Omental fat pad (tissue), 4 donors: ENCODE measurements at places on chromosomes 1 and 21.

GRCh38 chr1:34178072-34178471, 1.4 kb downstream of the C1orf94 start:
- DNase-seq: no peak

DNA sequence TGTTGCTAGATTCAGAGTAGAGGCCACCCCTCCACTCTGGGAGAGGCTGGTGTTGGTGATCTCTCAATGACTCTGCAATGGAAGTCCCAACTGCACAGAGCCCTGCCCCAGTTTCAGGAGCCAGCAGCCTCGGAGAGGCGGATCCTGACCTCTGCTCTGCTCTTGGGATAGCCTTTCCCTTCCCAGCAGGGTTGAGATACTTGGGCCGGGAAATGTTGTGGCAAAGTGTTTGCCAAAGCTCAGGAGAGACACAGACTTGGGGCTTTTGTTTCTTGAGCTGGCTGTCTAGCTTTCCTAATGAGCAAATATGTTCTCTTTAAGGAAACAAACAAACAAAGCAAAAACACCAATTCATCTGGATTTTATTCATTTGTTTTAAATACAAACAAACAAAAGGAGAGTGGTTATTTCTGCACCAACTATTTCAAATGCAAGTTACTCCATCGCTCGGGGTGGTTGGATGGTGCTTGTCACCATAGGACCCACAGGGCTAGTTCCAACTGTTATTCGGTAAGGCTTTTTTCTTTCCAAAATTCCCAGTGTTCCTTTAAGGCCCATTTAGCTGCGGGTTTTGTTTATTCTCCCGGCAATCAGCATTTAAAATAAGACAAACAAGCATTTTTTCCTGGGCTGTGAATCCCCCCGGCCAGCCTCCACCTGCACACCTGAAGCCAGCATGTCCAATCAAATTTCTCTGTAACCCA, 193.9 kb upstream of the LMO4 start:
- no peak for DNase-seq

GRCh38 chr1:40687059-40687458, 4.4 kb upstream of the NFYC start:
- no peak for DNase-seq

GRCh38 chr21:20572582-20572981, 425.6 kb upstream of the NCAM2 start:
- DNase-seq: no peak

GRCh38 chr1:200306944-200307754, 102.7 kb downstream of the ZNF281 start:
- DNase-seq: no peak

DNA sequence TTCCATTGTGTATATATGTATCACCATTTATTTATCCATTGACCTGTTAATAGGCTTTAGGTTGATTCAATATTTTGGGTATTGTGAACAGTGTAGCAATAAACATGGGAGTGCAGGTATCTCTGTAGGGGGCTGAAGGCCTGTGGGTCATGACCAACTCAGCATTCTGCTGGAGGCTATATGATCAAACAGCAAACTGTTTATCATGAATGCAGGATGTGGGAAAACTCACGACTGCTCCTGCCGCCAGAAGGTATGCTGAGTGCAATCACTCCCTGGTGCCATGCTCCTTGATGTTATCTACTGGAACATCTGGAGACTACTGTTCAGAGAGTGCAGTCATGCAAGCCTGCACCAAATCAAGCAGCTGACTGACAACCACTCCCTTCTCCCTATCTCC, 275.2 kb downstream of the COL11A1 start:
- DNase-seq: no peak

DNA sequence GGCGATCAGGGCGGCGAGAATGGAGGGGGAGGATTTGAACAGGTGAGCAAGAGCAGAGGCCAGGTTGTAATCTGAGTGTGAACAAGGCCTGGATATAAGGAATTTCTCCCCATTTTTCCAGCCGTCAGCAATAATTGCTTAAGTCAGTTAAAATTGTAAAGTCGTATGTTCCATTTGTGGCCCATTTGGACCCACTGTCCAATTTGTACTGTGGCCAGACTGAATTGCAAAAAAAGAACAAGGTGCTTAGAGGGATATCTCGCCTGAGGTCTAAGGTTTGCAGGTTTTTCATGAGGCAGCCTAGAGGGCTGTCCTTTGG, 1.0 kb downstream of the ERVH48-1 start:
- no peak for DNase-seq

DNA sequence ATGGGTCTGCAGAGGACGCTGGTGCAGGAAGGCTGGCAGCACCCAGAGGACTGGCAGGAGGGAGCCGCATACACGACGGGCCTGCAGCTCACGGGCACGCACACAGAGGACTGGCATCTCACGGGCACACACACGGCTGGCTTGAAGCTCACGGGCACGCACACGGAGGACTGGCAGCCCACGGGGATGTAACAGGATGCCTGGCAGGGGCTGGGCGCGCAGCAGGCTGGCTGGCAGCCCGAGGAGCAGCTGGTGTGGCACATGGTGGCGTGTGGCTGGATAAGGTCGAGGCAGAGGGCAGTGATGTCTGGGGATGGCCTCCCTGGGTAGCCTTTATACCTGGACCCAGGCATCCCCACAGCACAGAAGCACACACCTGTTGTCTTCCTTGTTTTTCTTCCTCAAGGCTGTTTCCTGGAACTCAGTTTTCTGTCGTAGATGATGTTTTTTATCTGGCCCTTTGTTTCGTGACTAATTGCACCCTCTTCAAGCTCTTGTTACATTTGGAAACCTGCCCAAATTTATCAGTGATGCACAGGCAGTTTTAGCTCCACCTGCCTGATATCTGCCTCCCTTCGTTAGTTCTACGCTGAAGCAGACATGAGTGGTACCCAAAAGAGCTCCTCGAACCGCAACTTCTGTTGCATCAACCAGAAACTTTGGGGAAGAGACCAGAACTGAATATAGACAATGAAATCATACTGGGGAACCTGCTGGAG, at the start of gene KRTAP12-1:
TSS of gene KRTAP12-1 (minus strand) at position 303 of the 719 bp plus-strand sequence. CDS start at position 263, 40 bp downstream.
- DNase-seq: no peak

DNA sequence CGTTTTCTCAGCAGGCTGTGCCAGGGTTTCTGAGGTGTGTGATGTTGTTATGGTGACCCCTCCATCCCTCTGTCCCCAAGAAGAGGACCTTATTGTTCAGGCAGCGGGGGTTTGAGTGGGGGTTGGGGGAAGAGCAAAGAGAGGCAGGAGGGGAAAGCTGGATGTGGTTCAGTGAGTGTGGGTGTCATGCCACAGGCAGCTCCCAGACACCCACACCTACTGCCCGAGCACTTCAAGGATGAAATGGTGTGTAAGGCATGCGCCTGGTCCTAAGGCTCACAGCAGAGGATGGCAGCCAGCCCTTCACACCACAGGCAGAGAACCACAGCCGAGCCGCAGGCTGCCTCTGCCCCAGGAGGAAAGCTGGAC, 49.9 kb upstream of the STUM start:
- DNase-seq: no peak

DNA sequence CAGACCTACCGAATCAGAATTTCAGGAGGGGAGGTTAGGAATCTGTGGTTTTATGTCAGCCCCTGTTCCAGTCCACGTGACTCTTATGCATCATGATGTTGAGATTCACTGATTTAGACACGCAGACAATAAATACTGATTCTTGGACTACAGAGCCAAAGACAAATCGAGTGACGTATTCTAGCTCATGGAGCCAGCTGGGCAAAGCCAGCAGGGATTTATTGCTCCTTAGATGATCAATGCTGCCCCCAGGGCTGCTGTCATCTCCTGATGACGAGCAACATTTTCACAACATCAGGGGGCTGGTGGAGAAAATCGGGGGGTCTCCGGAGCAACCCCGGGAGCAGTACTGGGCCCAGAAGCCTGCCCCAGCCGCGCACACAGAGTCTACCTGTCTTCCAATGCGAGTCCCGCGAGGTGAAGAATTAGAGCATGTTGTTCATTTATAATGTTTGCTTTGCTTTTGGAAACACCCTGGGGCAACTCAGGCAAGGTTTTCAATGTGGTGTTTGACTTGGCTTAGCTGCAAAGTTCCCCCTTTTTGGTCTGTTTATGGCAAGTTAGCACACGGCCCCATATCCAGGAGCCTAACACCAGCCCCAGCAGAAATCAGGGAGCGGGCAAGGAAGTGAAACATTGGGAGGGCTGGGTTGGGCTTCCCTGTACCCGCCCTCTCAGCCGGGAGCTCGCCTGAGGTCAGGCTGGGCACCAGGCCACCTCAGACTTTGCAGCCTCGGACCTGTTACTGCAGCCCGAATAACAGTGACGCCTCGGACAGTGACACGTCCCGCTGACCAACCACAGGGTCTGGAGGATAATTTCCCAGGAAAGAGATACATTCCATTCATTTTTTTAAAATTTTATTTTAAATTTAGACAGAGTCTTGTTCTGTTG, 19.9 kb upstream of the CLDN14 start:
- no peak for DNase-seq

DNA sequence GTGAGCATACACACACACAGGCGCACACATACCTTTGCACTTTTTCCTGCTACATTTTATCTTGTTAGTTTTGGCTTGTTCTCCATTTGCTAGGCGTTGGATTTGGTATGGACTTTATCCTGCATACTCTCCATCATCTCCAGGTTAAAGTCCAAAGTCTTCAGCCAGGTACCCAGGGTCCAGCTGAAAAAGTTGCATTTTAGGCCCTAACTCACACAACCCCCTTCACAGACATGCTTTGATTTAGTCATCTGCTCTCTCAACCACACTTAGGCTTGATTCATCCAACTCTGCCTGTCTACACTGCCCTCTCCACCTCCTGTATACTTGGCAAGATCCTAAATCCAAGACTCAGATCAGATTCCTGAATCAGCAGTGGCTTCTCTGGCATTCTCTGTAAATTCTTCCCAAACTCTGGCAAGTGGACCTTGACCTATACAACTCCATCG, 10.7 kb upstream of the LAMB3 start:
- DNase-seq: no peak

GRCh38 chr1:101507547-101507971, 270.7 kb downstream of the S1PR1 start:
- DNase-seq: no peak

- DNase-seq: no peak
These were observed 315.8 kb upstream of the KAZN start for GRCh38 chr1:14282707-14283106.

GRCh38 chr1:99218572-99218971, 45.7 kb upstream of the PLPPR4 start:
- no peak for DNase-seq

GRCh38 chr1:110594456-110595352, 11.5 kb downstream of the KCNA2 start:
- DNase-seq: no peak

DNA sequence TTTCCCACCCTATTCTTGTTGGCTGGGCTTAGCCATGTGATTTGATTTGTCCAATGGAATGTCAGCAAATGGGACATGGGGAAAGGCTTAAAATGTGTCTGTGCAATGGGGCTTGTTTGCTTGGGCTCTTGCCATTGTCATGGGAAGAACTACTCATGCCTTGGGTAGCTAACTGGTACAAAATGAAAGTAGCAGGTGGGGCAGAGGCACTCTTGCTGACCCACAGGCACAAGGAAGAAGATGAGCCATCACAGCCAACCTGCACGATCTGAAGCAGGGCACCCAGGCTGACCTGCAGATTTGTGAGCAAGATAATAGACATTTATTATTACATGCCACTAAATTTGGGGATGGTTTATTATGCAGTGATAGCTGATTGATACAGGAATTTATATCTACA, 305.9 kb upstream of the CAMK1G start:
- DNase-seq: no peak

DNA sequence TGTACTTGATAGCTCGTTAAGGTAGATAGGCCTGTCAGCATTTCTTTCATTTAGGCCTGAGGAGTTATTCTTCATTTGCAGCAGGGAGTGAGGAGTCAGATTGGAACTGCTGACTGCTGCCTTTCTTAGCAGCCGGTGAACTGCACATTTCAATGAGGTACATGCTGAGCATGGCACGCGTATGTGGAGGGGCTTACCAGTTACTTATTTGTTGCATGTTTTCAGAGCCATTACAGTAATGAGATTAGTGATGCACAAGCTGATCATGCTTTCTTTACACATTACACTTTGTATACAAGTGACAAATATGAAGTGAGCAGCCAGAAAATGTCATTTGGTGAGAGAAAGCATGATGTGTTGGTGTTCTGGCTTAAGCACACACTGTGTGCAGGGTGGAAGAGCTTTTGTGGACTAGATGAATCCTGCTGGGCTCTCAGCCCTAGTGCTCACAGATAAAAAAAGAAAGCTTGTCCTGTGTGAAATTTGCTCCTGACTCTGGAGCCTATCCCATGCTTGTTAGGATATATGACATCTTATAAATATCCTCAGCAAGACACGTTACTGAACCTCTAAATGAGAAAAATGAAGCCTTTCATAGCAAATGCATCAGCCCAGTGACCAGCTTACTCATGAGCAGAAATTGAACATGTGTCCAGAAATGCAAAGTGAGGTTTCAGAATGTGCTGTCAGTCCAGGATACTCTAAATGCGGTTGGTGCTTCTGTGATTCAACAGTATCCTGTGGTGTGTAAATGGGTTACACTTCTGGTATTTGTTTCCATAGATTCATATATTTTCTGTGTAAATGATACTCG, 574.7 kb upstream of the ADGRL2 start:
- DNase-seq: no peak

- DNase-seq: no peak
These were observed 49.3 kb upstream of the GRIK3 start for GRCh38 chr1:37083603-37084002.

GRCh38 chr21:45073301-45074047, 906 bp upstream of the ADARB1 start:
- no peak for DNase-seq

DNA sequence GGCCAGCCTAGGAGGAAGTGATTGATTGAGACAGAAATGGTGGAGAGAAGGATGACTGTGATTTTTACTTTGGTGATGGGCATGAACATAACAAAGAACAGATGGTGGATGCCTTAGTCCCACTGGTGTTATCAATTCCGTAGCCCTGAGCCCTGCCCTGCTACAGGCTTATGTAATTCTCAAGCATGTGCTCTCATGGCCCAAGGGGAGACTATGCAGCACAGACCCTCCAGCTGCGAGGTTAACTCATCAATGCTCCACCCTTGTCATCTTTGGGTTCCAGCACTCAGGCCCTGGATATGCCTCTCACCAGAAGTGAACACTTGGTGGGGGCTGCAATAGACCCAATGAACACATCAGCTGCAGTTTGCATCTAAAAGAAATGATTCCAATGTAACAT, 62.7 kb upstream of the LRRC8D start:
- DNase-seq: no peak

DNA sequence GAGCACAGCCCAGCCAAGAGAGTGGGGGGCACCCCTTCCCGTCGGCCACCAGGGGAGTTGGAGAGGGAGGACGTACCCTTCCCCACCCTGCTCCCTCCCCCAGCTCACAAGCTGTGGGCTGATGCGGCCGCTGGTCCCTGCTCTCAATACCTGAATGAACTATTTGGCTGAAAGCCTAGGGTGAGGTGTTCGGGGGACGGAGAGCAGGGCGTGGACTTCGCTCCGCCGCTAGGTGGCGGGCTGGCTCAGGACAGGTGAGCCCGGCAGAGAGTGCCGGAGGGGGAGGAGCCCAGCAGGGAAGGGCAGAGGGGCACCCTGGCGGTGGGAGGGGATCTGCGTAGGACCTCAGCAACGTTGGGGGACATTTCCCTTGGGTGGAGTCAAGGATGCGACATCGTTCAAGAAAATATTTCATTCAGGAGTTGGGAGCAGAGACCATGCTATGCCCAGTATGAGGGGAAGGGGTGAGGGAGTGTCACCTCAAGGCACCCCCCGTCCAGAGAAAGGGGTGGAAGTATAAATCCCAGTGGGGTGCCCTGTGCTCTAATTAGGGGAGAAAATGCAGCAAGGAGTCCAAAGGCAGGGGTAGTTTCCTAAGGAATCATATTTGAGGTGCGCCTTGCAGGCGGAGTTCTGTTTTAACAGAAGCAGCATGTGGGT, 12.0 kb upstream of the RHBG start:
- DNase-seq: no peak

- DNase-seq: no peak
These were observed 8.2 kb downstream of the ACADM start for GRCh38 chr1:75732703-75733102.
